ENCODE measurements at places on chromosomes 1 and 21. TPM values are rescaled to one million over a fixed set of nuclear protein-coding genes. Genes with fewer than 3 reads are reported as not detected.

The MPZ gene
- 54.3 TPM for total RNA-seq

The HCN3 gene
- 1.6 TPM for total RNA-seq

GRCh38 chr1:89681045-89681729, 48.3 kb downstream of the LRRC8C start:
- DNase-seq: no peak

GRCh38 chr1:84756455-84757082, 66.3 kb upstream of the SSX2IP start:
- DNase-seq: no peak

DNA sequence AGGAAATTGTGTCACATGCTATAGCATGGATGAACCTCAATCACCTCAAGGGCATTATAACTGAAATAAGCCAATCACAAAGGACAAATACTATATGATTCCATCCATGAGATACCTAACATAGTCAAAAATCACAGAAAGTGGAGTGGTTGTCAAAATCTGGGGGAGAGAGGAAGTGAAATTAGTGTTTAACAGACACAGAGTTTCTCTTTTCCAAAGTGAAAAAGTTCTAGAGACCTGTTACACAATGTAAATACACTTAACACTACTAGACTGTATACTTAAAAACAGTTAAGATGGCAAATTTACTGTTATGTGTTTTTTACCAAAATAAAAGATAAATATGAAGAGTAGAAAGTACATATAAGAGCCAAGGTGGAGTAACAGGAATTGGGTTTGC, 31.8 kb downstream of the ZNF644 start:
- no peak for DNase-seq

DNA sequence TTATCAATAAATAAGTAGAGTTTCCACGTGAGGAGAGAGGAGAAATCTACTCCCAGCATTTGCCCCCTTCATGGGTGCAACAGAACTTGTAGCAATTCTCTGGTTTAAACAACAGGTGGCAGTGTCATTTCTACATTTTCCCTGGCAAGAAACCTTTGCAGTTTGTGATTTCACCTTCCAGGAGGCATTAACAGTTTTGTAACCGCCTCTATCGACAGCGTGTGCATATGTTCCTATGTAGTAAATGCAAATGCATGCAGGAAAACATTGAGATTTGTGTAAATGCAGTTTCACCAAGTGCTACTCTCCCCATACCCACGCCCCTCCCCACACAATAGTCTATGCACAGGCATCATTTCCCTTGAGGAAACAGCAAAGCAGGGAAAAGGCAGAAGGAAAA, 494.7 kb downstream of the SMYD3 start:
- DNase-seq: peak; percentile 40
